ENCODE measurements at places on chromosomes 7 and 10.

DNA sequence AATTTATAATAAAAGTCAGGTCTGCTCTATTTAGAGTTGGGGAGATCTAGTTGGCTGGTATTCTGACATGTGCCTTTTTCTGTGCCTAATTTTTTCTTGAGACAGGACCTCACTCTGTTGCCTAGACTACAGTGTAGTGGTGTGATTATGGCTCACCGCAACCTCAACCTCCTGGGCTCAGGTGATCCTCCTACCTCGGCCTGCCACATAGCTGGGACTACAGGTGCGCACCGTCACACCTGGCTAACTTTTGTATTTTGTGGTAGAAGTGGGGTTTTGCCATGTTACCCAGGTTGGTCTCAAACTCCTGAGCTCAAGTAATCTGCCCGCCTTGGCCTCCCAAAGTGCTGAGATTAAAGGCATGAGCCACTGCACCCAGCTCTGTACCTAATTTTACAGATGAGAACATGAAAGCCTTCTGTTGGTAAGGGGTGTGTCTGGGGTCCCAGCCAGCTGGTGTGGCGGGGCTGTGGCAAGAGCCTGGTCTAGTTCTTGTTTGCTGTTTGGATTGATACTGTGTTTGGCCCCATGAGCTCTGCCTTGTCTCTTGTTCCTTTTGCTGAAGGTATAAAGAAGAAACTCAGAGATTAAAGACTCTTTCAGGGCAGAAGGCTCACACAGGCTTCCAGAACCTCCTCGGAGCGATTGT is 31.4 kb downstream of the POR start:
- DNase-seq = no peak

- DNase-seq = no peak
These were observed 310.4 kb upstream of the ADARB2 start for GRCh38 chr10:2047679-2048078.

DNA sequence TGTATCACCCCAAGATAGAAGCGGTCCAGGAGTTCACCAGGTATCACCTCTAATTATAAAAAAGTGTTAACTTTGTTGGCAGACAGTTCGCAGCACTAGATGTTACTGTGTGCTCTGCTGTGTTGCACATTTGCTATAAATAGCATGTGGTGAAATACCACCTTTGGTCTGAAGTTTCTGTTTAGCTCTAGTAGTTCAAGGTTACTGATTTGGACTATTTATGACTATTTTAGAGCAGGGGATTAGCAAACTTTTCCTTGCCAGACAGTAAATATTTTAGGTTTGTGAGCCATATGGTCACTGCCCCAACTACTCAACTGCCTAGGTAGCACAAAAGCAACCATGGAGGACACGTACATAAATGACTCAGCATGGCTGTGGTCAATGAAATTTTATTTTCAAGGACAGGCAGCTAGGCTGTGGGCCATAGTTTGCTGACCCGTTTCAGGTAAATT is 16.5 kb downstream of the DENND10 start:
- no peak for DNase-seq

- no peak for DNase-seq
These were observed 312.4 kb upstream of the CDC14C start for GRCh38 chr7:48611993-48612392.

DNA sequence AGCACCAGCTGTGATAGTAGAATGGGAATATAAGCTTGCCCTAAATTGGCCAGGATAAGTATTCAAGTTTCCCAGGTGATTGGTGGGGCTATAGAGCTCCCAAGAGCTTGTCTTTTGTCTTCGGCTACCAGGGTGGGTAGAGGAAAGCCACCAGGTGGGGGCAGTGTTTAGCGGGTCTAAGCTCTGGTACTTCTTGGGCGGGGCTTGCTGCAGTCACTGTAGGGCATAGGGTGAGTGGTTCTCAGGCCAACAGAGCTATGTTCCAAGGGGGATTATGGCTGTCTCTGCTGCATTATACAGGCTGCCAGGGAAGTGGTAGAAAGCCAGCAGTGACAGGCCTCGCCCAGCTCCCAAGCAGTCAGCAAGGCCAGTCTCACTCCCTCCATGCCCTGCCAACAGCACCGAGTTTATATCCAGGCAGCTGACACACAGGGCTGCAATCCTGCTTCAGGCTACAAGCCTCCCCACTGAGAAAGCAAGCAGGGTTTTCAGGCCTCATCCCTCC is 110.7 kb downstream of the ZNF467 start:
- peak; percentile 76 for DNase-seq

DNA sequence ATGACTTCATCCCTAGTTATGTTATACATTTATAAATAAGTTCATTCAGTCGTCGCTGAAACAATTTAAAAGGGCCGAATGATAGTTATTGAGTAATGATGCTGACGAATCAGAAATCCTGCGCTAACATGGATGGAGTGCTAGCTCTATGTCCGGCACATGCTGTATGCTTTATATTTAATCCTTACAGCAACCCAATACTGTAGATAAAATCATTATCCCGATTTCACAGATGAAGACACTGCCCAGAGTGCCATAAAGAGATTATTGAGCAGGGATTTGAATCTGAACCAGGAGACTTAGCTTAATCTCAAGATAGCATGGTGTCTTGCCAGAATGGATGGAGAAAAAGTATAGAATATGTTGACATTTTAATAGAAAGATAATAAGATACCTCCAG is 1.1 kb upstream of the ICA1 start:
- no peak for DNase-seq

GRCh38 chr10:33459602-33460001 is 125.1 kb upstream of the NRP1 start:
- no peak for DNase-seq

DNA sequence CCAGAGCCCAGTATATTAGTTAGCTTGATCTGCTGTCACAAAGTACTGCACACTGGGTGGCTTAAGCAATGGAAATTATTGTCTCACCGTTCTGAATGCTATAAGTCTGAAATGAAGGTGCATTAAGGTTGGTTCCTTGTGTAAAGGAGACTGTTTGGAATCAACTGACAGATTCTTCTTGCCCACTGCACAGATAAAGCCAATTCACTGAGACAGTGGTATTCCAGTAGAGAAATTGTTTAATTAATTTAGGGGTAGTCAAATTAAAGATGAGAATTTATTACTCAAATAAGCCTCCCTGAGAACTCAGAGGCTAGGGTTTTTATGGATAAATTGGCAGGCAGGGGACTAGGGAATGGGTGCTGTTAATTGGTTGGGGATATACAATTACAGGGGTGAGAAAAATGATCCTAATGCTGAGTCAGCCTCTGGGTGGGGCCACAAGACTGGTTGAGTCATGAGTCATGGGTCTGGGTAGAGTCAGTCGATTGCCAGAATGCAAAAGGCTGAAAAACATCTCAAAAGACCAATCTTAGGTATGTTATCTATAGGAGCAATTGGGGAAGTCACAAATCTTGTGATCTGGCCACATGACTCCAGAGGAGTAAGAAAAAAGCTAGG is 23.5 kb upstream of the SAMD9L start:
- DNase-seq = no peak

GRCh38 chr7:71793251-71793650 is 618.9 kb downstream of the CALN1 start:
- no peak for DNase-seq

GRCh38 chr10:50593523-50594376 is 30.0 kb downstream of the SGMS1 start:
- peak; percentile 70 for DNase-seq

GRCh38 chr7:97226541-97226940 is 109.0 kb downstream of the SDHAF3 start:
- no peak for DNase-seq

- DNase-seq = no peak
These were observed 67.5 kb downstream of the CLIP2 start for GRCh38 chr7:74356589-74357315.

DNA sequence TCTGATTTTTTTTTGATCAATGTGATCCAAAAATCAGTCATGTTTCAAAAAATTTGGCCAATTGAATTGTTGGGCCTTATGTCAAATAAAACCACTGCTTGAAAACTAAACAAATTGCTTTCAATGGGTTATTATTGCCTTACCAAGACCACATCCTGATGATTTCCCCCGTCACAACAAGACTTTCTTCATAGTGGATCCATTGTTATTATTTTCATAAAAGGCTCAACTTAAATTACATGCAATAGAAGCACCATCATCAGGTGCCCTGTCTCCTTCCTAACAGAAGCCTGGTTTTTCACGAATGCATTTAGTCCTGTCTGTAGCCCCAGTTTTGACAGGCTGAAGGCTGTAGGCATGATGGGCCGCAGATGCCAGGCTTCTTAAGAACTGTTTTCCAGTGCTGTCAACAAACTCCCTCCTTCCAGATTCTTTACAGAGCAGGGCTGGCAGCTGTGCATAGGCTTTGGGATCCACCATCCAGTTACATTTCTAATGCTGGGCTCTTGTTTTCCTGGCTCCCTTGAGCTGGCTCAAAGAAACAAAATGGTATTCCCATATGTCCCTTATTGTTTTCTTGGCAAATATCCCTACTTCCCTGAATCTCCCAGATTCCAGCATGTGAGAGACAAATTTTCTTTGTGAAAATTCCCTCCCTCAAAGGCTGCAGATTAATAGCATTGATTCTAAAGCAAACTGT is 302.0 kb downstream of the TWIST1 start:
- DNase-seq = no peak

- peak; percentile 63 for DNase-seq
These were observed 7.9 kb downstream of the SLC25A28 start for GRCh38 chr10:99612167-99612831.

DNA sequence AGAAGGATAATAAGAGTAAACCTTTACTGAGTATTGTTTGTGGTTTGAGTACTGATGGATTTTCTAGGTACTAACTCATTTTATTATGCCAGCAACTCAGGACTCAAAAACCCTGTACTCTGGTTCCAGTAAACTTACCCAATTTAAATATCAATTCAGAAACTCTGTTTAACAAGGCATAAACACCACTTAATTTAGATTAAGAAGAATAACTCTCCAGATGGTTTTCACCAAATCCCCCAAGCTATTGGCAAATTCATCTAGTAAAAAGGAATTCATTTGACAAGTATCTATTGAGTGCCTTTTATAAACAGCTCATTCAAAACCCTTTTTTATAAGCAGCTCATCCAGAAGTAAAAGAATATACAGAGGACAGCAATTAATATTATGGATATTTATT is 572.4 kb downstream of the PHTF2 start:
- no peak for DNase-seq

DNA sequence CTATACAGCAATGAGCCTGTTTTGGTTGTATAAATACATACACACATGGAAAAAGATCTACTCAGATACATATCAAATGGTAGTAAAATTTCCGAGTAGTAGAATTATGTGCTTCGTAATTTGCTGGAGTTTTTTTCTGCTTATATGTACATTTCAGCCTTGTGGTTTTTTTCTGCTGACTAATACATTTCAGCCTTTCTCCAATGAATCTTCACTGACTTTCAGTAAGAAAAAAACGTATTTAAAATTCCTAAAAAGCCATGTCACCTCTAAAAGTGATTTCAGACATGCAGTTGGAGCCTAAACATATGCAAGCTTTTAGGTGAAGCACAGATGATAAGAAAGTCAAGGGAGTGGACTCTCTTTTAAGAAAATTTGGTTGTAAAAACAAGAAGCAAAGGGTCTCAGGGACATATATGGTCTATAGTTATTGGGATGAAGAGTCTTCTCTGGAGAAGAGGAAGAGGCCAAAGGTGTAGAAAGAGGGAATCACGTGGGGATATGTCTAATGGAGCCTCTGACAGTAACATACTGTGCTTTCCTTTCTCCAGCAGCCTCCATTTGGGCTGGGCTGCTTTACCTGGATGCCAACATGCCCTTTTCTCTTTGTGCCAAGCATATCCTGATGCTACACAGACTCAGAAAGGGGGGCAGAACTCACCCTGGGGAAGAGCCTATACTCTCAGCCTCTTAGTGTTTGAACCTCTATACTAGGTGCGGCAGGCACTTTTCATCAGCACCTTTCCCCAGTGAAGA is 2.4 kb downstream of the AMPH start:
- DNase-seq = no peak

GRCh38 chr10:82742478-82742877 is 867.5 kb downstream of the NRG3 start:
- DNase-seq = peak; percentile 1

- peak; percentile 95 for DNase-seq
These were observed 702 bp upstream of the KAZALD1 start for GRCh38 chr10:101060951-101061623.

GRCh38 chr7:17968791-17969715 is 28.8 kb upstream of the SNX13 start:
- no peak for DNase-seq

GRCh38 chr10:120372917-120373316 is 84.1 kb upstream of the PLPP4 start:
- no peak for DNase-seq

DNA sequence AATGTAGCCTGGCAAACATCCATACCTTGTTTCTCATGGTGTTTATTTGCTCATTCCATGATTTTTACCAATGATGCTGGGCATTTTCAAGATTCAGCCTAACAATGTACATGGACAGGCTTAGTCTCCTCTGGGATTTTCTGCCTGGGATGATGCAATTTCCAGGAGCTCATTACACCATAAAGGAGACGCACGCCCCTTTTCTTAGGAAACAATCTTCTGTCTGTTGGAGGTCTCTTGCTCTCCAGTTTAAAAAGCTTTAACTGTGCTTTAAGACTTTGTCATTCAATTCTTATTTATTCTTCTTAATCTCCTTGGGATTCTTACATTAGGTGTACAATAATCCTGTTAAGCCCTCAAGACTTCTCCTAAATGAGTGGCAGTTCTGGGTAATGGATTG is 150.3 kb upstream of the NRP1 start:
- peak; percentile 13 for DNase-seq

DNA sequence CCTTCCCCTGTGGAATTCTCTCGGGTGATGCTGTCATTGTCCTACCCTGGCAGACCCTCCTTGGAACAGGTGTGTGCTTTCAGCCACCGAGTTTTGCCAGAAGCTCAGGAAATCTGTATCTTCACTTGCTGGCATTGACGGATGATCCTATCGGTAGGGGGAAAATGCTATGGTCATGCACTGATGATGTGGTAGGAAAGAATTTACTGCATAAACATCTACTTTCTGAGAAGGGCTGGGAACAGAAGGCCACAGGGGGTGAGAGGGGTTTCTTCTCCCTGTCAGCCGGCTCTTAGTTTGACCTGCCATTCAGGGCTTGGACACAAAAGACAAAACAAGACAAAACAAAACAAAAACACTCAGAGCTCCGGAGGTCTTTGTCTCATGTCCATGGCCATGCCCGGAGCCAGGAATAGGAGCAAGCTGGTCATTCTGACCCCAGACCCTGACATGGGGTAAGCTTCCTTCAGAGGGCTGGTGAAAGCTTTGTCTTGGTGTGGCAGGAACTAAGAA is 43.6 kb upstream of the CARD11 start:
- no peak for DNase-seq

GRCh38 chr10:114526126-114526503 is 121.8 kb upstream of the AFAP1L2 start:
- no peak for DNase-seq

DNA sequence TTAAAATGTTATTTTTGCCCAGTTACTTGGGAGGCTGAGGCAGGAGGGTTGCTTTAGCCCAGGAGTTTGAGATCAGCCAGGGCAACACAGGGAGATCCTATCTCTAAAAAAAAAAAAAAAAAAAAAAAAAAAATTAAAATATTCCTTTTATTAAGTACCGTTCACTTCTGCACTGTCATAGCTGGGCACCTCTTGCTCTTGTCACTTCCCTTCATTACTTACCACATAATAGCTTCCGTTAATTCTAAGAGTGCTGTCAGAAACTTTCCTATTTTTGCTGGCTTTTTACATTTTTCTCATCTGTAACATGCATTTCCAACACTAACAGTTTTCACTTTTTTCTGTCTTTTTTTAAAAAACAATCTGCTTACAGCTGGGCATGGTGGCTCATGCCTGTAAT is 132.9 kb downstream of the PIP4K2A start:
- no peak for DNase-seq
